AG08396 (cell line): ENCODE measurements at places on chromosomes 2 and 18.
A peak's percentile ranks its signal among the peaks of the same experiment; 100 is the strongest.

GRCh38 chr2:207938886-207939285, 86.4 kb downstream of the PLEKHM3 start:
- no peak for DNase-seq

DNA sequence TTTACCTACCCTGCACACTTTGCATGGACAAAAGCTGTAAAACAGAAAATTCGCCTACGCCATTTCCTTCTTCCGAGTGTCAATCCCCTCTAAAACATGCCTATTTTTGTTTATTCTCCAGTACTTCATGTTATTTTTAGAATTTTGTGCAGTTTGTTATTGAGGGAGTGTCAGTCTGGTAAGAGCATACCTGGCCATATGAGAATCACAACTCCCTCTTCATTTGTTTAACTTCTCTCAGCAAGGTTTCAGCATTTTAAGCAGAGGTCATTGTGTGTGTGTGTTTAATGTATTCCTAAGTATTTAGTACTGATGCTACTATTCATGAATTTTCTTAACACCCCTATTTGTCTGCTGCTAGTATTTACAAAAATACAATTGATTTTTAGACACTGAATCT, 49.4 kb downstream of the SMAD2 start:
- DNase-seq: no peak

DNA sequence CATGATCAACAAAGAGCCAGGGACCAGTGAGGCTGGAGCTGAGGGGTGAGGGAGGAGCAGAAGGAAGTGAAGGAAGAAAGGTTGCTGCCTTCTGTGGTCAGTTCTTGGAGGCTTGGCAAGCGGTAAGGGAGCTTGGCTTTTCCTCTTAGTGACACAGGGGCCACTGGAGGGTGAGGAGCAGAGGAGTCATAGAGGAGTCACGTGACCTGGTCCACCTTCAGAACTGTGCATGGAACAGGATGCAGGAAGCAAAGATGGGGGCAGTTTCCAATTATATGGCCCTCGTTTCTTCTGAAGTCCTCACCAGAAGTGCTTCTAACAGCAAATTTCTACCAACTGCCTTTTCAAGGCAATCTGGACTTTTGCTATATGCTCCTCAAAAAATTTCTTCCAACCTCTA, 326.9 kb upstream of the SMIM21 start:
- no peak for DNase-seq

DNA sequence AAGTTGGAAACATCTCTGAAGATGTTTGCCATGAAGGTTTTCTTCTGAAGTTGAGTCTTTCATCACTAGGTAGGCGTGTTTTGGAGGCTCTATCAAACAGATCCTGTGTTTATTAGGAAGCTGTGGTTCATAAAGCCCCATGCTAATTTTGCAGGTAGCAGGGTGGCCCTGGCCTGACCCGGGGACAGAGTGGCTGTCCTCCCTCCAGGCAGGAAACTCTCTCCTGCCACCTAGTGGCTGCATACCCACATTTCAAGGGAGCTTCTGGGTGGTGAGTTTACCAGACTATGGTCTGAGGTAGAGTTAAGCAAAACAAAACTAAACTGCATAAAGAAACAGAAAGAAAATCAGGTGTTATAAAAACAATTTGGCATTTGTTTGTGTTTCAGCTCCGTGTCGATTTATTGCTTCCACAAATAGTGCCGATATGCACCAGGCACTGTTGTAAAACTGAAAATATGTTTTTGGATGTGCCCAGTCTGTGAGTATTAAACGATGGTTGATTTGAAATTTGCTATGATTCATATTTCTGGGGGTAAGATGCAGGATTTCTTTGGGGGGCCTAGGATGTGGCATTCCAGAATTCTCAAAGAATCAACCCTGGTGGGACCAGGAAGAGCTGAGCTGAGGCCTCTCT, 26.0 kb upstream of the IL37 start:
- DNase-seq: peak; percentile 65

DNA sequence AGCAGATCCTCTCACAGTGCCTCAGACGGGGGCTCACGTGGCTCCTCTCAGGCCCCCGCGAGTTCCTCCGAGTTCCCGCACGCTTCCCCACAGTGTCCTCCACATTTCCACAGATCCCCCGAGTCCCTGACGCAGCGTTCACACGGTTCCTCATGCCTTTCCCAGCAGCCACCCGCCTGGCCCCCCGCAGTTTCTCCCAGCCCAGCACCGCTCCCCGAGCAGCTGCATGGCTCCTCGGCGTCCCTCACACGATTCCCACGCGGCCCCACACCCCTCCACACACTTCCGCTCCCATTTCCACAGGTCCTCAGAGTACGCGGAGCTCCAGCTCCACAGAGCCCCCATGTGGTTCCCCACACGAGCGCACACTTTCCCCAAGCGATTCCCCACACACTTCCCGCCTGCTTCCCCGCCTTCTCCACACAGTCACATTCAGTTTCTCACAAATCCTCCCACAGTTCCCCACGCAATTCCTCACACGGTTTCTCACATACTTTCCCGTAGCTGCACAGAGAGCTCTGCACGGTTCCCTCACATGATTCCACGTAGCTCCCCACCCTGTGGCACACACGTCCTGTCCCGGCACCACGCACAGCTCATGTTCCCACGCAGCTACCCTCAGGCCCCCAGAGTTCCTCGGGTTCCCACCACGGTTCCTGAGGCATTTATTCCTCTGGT, 39.9 kb downstream of the KIF1A start:
- DNase-seq: no peak

DNA sequence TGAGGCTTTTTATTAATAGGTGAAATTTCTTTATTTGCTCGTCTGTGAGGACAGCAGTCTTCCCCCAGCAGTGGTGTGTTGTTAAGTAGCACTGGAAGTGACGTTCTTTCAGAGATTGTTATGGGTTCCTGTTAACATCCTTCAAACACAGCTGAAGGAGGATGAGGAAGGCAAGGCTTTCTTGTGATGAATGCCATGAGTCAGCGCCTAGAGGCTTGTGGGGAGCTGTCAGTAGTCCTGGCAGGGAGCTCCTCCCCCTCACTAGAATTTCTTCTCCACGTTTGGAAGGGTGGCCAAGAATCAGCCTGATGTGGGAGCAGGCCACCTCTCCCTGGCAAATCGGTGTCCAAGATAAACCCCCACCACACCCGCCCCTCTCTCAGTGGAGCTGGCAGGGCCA, 113.2 kb downstream of the ARHGEF4 start:
- DNase-seq: no peak

GRCh38 chr2:227570615-227571014, 28.1 kb upstream of the SCYGR2 start:
- no peak for DNase-seq

DNA sequence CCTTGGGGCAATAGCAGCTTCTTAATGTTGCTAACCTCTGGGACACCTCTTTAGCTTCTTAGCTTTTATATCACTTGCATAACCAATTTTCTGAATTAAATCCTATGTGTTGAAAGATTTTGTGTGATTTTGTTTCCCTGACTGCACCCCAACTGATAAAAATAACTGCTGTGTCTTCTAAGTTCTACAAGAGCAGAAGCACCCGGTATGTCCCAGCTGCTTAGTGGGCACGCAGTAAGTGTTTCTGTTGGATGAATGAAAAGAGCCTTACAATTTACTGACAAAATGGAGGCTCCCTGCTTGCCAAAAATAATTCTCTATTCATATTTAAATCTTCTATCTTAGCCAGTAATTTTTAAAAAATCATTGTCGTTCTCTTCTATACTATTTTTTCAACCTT, 53.1 kb upstream of the GALNT5 start:
- no peak for DNase-seq

DNA sequence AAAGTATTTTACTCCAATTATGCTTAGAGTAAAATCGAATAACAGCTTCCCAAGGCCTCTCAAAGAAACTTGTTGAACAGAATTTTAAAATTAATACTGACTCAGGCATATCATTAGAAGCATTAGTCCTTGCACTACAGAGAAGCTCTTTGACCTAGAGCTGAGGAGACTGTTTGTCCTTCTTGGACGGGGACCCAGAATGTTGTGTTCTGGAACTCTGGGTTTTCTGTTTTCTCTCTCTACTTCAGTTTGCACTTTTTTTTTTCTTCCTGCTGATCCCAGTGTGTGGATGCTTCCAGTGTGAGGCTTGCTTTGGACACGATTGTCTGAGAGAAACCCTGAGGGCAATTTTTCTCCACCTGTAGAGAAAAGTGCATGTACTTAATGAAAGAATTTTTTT, 847.6 kb downstream of the SOCS6 start:
- DNase-seq: no peak

DNA sequence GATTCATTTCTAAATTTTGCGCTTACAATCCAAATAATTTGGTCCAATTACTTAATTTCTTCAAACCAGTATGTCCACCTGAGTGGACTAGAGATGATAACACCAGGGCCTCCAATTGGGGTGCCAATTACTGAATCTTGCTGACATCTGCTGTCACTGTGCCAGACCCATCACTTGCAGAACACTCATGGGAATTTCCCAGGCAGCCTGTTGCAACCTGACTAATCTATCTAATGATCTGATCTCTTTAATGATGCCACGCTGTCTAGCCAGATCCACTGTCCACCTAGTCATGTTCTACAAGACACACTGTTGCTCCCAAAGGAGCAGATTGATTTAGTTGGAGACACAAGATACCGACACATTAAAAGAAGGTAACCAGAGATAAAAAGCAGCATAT, 11.8 kb upstream of the LRP1B start:
- DNase-seq: no peak

- DNase-seq: no peak
Measured at GRCh38 chr18:27411911-27412310, 226.8 kb upstream of the CHST9 start.

DNA sequence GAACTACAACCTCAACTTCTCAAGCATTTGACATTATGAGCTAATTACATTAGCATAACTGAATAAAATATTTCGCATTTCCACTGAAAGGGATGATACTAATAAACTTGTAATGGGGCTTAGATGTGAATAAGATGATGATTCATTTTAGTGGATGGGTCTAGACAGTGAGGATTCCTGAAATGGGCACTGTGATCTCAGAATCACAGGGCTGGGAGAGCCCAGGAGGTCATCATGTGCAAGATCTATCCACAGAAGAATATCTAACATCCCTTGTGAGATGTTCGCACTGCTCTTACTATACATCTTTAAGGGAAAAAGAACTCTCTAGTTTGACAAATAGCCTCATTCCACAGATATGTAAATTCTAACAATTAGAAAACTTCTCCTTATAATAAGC, 245.7 kb downstream of the DYM start:
- DNase-seq: no peak

GRCh38 chr2:156464106-156464505, 27.9 kb downstream of the GPD2 start:
- no peak for DNase-seq

GRCh38 chr2:191386938-191387536, 141.8 kb downstream of the MYO1B start:
- DNase-seq: peak; percentile 60

DNA sequence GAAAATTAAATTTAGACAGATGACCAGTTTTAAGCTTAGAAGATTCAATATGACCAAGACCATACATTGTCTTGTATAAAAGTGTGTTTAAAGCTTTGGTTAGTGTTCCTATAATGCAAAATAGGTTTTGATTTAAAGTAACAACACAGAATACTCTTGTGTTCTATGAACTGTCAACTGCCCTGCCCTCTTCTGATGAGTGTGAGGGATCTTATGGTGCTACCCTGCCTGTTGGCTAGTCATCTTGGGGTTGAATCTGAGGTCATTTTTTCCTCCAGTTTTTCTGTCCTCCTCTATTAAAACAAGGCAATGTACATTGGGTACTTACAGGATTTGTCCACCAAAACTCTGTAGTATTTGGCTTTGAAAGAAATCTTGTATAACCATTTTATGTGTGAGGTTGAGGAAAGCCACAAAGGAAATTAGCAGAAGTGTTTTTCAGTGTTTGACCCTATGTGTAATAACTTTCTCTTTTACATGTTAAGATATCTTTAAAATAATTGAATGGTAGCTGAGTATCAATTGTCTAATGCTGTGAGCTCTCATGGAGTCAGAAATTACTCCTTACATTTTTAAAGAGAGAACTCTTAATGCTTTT, 129.1 kb downstream of the SPTBN1 start:
- no peak for DNase-seq

- DNase-seq: no peak
Measured at GRCh38 chr2:22893761-22894517, 491.0 kb upstream of the KLHL29 start.

- peak; percentile 43 for DNase-seq
Measured at GRCh38 chr18:70373042-70373519, 84.2 kb downstream of the SOCS6 start.

- DNase-seq: no peak
Measured at GRCh38 chr18:39380186-39380725, 1814.7 kb upstream of the CELF4 start.

DNA sequence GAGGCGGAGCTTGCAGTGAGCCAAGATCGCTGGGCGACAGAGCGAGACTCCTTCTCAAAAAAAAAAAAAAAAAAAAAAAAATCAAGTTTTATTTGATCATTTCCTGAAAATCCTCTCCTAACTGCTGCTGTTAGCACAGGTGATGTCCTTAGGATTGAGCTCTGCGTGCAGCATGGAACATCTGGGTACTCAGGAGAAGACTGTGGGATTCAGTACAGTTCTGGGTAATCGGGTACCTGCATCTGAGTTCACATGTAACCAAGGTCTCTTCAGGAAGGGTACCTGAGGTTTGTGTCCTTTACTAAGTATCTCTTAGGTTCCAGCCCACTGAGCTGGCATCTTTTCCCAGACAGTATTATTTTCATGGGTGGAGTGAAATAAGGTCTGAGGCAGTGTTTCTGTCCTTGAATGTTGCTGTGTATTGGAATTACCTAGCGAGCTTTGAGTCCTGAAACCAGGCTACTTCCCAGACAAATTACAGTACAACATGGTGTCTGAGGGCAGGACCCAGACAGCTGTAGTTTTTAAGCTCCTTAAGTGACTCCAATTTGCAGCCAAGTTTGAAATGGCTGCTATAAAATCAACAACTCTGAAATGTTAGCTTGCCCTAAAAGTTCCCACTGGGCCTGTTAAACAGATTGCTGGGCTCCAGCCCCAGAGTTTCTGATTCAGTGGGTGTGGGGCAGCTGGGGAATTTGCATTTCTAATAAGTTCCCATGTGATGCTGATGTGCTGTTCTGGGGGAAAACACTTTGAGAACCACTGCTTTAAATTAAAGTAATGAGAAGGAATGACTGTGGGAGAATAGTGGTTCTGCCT, 120.5 kb downstream of the PMAIP1 start:
- DNase-seq: peak; percentile 8

GRCh38 chr18:44507729-44508325, 172.9 kb upstream of the SETBP1 start:
- no peak for DNase-seq

GRCh38 chr18:31484461-31484860, 13.5 kb upstream of the DSG2 start:
- DNase-seq: no peak

GRCh38 chr2:108409768-108410167, 32.0 kb downstream of the SULT1C4 start:
- no peak for DNase-seq
